Fibroblast of skin of left biceps (primary cell): ENCODE measurements at places on chromosomes 1 and 21.

- DNase-seq, result no peak
Observed at GRCh38 chr1:211731456-211732292, 56.3 kb upstream of the NEK2 start.

DNA sequence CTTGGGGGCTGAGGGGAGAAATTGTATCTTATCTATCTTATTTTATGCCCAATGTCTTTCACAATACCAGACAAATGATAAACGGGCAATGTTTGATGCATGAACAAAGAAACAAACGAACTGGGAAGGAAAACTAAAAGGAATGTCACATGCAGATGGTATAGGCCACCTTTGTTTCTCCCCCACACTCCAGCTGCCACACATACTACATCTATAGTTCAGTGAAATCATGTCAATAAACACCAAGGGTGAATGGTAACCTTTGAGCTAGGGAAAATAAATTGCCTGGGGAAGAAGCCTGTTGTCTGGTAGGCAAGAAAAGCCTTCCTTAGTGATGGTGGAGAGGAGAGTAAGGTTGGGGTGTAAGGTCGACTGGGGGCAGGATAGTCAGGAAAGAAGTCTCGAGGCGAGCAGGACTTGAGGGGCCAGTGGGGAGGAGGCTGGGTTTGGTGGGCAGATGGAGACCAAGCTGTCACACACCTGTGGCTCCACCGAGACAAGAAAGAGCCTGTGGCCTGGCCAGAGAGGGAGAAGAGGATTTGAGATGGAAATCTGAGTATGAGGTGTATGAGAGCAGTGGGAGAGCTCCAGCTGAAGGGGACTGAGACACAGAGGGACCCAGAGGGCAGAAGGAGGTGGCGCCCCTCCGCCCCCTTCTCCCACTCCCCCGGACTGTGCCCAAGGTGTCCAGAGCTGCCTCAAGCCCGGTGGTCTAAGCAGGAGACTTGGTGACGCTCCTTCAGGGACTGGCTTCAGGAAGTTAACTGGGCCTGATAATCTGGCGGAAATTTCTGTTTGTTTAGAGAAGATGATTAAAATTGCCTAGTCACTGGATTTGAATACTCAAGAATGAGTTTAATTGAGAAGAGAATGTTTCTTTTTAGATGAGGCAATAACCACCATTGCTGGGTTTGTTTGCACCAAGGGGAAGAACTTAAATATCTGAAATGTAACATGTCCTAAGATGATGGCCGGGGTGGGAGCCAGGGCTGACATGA lies 37.3 kb downstream of the ATF3 start:
- DNase-seq, result no peak

DNA sequence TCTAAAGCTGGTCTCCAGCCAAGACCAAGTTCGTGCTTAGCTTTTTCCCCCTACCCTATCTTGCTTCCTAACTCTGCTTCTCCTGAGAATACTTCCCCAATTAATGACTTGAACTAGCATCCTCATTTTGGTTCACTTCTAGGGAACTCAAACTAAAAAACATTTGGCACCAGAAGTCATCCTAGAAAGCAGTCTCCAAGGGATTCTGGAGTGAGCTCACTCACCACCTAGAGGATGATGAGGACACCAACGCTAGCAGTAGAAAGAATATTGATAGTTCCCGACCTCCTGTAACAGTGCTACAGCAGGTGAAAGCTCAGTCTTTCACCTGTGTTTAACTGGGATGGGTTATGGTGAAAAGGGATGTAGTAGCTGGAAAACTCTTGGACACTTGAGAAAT lies 4.7 kb upstream of the PSMB2 start:
- DNase-seq, result no peak

- no peak for DNase-seq
Observed at GRCh38 chr1:62452951-62453350, 16.1 kb downstream of the USP1 start.

DNA sequence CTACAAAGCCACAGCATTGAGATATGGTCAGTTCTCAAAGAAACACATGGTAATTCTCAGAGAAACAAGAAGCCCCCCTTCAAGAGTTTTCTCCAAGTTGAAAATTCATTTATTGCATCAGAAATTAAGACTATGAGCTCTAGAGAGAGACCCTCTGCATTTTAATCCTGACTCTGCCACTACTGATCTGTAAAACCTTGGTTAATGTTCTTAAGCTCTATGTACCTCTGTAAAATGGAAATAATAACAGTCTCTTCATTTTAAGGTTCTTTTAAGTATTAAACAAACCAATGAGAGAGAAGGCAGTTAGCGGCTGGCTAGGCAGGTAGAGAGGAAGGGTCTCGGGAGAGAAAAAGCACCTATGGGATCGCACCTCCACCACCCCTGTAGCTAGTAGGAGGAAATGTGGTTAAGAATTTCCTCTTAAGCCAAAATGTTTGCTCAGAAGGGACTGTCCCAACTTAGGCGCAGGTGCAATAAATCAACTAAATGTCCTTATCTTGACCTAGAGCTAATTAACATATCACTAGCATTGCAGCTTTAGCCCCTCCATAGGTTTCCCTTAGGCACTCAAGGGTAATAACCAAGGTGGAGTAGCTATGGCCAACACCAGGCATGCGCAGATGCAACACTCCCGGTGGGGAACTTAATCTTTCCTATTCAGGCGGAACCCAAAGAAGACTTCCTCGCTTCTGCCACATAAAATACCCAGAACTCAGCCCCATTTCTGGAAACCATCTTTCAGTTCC lies 1685.4 kb downstream of the MRPL39 start:
- no peak for DNase-seq

GRCh38 chr1:94672934-94673333 lies 131.4 kb upstream of the F3 start:
- DNase-seq, result no peak

GRCh38 chr1:96820107-96820506 lies 98.5 kb downstream of the PTBP2 start:
- DNase-seq, result no peak

- no peak for DNase-seq
Observed at GRCh38 chr1:205376739-205377138, 20.0 kb upstream of the KLHDC8A start.

DNA sequence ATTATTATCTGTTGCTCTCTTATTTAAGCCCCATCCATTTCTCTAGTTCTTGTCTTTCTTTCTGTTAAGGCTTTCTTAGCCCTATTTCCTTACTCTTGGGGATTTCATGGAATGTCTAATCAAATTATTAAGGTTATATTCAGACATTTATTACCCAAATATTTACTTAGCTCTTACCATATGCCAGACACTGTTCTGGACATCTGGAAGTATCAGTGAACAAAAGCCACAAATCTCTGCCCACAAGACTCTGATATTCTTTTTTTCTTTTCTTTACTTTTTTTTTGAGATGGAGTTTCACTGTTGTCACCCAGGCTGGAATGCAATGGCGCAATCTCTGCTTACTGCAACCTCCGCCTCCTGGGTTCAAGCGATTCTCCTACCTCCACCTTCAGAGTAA lies 74.3 kb upstream of the NBL1 start:
- DNase-seq, result no peak

GRCh38 chr1:80050085-80050484 lies 1043.6 kb upstream of the ADGRL4 start:
- no peak for DNase-seq

- no peak for DNase-seq
Observed at GRCh38 chr1:110254604-110255391, 44.7 kb downstream of the KCNC4 start.

DNA sequence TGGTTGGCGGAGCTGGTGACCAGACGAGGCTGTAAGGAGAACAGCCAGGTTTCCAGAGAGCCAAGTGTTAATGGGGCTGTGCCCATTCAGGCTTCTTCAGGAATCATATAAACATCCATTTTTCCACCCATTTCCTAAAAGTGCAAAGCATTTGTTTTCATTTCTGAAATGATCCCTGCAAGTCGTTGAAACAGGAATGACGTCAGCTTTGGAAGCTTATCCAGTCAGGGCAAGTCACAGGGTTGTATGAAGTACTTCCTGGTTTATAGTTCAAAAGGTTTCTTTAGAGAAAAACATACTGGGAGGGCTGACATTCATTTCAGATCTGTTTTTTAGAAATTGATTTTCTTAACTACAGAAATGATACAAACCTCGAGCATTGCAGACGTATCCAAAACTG lies 29.2 kb downstream of the IGSF5 start:
- no peak for DNase-seq

DNA sequence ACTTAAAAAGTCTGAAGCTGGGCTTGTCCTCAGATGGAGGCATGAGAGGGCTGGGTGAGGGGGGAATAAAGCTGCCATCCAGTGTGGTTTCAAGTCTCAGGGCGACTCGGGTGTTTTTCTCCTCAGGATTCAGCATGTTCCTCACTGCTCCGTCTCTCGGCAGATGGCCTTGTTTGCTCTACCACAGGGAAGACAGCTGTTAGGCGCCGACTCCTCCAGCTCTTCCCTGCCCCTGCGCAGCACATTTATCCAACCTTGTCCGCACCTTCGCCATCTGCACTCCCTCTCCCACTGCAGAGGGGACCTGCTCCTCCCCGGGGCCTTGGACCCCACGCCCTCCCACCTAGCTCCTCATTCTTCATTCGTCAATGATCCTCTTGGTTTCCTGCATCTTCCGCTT lies 16.6 kb upstream of the S100A11 start:
- DNase-seq, result no peak

DNA sequence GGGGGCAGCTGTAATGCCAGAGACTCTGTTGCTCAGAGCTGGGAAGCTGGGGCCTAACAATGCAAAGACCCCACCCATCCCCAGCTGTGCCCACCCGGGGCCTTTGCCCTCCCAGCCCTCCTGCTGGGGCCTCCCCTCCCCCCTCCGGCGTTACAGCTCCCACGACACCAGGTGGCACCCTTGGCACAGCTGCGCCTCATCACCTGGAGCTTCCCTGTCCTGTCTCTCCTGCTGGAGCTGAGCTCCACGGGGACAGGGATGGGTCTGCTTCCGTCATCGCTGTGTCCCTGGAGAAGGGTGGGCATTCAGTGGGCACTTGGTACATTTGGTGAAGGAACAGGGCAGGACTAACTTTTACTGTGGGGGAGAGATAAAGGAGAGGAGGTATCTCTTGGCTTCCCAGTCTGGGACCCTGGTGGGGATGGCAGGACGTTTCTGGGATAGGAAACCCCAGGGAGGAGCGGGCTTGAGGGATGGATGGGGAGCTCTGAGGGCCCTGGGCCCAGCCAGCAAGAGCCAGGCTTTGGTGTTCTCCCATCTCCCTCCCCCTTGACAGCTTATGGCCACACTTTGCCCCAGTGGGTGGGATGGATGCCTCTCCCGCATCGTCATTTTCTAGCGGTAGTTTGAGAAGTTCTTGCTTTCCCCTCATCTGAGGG lies 453.2 kb downstream of the PTPRU start:
- DNase-seq, result no peak

GRCh38 chr1:99645203-99645602 lies 710 bp upstream of the PALMD start:
- DNase-seq, result no peak

DNA sequence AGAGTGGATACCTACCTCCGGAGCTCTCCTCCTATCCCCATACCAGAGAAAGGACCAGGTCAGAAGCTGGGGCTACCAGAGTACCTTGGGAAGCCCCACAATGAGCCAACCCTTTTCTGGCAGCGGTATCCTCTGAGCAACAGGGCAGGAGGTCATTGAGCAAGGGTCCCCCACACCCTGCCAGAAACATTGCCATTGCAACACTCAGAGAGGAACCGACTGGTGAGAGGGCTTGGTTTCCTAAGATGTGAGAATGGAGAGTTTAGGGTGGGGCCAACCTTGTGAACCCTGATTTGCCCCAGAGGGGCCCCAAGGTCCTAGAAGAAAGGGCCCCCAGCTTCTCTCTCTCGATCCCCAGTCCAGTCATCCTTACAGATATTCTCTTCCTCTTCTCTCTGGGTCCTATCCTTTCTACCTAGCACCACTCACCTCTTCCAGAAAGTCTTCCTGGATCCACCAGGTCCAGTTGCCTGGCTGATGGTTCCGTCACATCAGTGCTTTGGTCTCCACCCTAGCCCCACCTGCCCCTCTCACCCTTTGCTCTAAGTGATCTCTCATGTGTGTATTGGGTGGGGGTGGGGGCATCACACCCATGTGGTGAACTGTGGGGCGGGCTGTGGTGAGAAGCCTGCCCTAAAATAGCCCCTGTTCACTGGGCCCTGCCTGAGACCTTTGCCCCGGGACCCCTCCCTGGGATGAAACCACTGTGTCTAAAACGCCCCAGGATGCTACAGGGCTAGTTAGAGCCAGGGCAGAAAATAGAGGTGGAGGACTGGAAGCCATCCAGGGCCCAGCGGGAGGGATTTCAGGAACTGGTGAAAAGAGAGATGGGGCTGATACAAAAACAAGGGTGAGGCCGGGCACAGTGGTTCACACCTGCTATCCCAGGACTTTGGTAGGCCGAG lies 8.7 kb downstream of the FGR start:
- DNase-seq, result no peak

- DNase-seq, result no peak
Observed at GRCh38 chr1:179794669-179795068, 51.6 kb downstream of the FAM163A start.

DNA sequence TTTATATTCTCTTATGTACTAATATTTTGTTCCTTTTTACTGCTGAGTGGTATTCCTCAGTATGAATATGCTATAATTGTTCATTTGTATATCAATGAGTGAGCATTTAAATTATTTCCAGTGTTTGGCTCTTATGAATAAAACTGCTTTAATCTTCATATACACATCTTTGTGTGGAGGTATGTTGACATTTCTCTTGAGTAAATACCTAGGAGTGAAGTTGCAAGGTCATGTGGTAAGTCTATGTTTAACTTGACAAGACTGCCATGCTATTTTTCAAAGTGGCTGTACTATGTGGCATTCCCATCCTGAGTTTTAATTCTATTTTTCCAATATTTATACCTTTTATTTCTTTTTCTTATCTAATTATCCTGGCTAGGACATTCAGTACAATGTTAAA lies 124.2 kb downstream of the ADSS2 start:
- DNase-seq, result no peak

GRCh38 chr1:94143809-94144176 lies 22.8 kb upstream of the ABCA4 start:
- DNase-seq, result no peak

DNA sequence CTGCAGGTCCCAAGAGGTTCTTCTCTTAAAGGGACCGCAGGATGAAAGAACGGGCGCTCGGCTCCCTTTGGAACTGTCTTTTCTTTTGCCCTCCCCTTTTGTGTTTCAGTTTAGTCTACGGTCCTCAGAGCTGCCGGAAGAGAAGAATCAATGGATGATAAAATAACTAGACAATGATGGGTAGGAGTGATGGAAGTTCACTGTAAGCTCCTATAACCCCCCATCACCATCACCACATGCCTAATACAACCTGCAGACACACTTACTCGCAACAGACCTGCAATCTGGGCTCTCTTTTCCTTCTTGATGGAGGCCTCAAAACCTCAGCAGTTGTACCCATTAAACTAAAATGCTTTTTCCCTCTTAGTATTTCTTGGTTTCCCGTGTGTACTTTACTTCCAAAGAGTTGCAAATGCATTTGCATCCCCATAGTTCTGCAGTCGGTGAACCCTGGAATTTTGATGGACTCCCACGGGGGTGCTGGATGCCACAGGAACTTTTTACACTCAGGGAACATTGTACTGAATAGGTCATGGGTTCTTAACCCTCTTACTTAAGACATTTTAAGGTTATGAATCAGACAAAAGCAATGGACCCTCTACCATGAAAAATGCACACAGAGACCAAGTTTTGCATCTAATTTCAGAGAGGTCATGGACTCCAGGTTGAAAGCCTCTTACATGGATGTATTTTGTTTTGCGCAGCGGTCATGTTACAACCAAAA lies 633 bp upstream of the RFX5 start:
- DNase-seq, result no peak

- no peak for DNase-seq
Observed at GRCh38 chr21:44742418-44743153, 31.2 kb upstream of the TSPEAR start.
